Left renal cortex interstitium (tissue), 4 donors: ENCODE measurements at places on chromosomes 13 and 19.

GRCh38 chr13:50514249-50514648 lies 329.2 kb downstream of the DLEU7 start:
- DNase-seq = no peak

DNA sequence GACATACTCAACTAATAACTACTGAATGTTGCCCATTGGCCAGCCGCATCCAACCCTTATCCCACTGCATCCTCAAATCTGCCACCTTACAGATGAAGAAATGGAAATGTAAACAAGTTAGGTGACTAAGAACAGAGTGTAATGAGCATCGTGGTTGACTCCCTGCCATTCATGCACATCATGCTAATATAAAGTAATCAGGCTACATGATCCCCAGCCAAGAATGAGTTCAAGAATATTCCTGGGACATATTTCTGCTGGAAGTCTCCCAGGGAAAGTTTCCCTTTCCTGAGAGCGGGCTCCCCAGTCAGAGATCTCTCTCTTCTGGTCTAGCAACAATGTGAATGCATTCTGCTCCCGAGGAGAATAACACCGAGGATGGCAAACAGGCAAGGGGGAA lies 55.9 kb upstream of the SERP2 start:
- no peak for DNase-seq

GRCh38 chr13:51475727-51476501 lies 23.1 kb upstream of the INTS6 start:
- no peak for DNase-seq

GRCh38 chr19:13098277-13099072 lies 4.2 kb downstream of the LYL1 start:
- DNase-seq = no peak

- DNase-seq = no peak
Observed at GRCh38 chr19:7441468-7442146, 47.2 kb downstream of the PEX11G start.

DNA sequence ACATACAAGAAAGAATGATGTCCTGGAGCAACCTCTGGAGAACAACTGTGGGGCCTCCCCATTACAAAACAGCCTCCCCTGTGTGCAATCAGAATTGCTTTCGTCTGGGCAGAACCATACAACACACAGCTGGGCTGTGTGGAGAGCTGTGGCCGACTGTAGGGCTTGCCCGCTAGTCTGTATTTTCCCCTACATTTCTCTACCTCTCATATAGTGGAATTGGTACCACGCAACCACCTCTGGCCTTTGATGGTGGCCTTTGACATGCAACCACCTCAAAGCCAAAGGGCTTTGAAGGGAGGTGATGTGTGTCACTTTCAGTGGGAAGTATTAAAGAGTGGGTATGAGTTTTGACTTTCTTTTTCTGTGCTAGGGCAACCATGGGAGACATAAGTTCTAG lies 34.0 kb downstream of the GARRE1 start:
- DNase-seq = no peak
